ENCODE measurements at places on chromosomes 16 and 17.

DNA sequence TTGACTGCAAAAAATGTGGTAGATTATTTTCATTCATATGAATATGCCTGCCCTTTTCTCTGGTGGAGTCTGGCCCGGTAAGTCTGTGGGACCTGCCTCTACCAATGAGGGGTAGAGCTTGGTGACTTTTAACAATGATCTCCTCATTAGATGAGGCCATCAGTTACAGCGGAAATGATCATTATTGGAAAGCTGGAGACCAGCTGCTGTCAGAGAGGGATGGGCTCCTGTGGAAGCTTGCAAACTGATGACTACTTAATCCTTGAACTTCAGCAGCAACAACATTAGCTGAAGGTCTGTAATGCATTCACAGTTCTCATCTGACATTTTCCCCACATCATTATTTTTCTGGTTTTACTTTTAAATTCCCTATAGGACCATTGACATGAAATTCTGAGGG lies 194.1 kb downstream of the CDH13 start:
- DNase-seq, result no peak

DNA sequence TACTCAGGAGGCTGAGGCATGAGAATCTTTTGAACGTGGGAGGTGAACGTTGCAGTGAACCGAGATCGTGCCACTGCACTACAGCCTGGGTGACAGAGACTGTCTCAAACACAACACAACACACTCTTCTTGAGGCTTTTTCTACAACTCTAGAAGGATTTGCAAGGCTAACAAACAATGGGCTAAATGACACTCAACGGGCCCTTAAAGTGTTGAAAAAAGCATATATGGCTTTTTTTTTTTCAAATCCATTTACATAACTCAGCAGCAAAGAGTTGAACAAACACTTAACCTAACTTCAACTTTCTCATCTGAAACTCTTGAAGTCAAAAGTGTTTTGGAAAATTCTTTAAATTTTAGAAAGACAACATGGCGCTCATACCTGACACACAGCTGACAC lies 22.3 kb downstream of the CDR2 start:
- DNase-seq, result no peak

DNA sequence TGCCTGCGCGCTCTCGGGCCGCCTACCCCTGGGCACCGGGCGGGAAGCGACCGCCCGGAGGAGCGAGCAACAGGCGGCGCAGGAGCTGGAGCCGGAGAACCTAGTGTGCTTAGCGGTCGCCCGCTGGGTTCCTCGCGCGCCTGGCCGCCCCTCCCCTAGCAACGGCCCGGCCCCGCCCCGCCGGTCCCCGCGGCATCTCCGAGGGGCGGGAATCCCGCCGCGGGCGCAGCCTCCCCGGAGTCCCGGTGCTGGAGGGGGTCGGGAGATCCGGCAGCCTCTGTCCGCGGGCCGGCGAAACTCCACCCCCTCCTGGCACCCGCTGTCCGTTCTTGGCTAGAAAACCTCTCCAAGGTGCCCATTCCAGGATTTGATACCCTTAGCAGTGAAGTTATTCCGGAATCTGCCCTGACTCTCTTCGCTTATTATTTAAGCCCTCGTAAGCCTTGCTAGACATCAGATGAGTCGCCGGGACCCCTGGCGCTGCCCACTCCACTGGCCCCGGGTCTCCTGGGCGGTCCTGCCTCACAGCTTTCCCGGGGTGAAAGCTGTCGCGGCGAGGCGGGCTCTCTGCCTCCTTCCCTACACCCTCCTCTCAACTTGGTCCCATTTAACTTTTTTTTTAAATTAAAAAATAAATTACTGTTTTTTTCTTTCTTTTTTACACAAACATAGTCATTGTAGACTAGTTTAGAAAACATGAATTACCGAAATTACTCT lies at the start of gene RPRML:
Gene RPRML (minus strand): TSS at position 107 of the 717 bp plus-strand sequence. CDS start 246 bp downstream, outside the sequence.
- no peak for DNase-seq

DNA sequence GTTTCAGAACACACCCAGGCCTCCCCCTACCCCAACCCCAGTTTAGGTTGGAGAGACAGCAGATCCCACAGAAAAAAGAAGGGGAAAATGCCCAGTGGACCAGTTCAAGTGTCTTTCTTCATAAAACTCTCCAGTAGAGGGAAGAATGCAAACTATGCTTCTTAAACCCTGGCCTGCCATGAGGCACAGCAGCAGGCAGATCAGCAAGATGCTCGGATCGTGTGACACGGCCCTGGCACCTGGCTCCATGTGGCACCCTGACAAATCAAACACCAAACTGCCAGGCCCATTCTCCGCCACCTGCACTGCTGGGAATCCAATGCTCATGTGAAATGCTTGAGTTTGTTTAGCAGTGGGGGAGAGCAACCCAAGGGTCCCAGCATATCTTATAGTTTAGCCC lies 166.8 kb downstream of the SOX9 start:
- no peak for DNase-seq

DNA sequence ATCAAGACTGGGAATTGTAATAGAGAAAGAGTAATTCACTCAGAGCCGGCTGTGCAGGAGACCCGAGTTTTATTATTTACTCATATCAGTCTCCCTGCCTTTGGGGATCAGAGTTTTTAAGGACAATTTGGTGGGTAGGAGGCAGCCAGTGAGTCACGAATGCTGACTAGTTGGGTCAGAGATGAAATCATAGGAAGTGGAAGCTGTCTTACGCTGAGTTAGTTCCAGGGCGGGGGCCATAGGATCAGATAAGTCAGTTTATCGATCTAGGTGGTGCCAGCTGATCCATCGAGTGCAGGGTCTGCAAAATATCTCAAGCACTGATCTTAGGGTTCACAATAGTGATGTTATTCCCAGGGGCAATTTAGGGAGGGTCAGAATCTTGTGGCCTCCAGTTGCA lies 20.2 kb upstream of the GUCY2D start:
- DNase-seq, result peak; percentile 48

DNA sequence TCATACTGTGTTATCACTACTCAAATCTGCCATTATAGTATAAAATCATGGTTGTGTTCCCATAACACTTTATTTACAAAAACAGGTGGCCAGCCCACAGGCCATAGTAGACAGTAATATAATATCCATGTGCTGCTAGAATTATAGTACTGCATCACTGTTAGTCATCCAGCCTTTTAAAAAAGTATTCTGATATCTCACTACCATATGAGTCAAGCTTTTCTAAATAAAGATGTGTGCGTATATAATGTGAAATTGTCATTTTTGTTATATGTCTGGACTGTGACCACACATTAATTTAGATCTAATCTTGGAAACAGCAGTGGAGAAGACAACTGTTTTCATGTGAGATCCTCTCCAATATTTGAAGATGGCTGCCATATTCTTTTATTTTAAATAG lies 1049.1 kb upstream of the GOT2 start:
- no peak for DNase-seq

DNA sequence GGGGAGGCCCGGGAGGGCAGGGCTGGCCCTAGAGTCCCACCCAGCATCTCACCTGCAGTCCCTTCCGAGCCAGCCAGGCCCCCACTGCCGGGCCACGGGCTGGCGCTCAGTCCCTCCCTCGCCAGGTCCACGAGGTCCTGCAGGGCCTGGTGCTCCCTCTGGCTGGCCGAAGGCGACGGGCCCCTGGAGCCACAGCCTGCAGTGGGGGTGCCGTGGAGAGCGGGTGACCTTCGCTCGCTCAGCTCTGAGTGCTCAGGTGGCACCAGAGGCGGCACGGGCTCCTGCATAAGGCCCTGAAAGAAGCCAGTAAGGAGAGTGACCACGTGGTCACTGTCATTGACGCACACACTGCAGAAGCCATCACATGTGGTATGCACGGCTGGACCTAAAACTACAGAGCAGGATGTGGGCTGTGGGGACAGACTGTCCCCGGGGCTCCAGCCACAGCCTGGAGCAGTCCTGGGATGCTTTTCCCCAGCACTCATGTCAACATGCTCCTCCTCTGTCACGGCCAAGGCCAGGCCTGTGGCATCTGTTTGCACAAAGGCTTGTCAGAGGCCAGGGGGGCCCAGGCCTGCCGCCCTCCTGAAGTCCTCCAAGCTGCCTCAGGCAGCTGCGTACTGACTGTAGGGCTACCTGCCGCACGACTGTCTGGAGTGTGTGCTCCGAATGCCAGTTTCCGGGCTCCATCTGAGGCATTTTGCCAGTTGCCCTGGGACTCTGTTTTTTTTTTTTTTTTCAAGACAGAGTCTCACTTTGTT lies 15.1 kb downstream of the SLX4 start:
- DNase-seq, result no peak

DNA sequence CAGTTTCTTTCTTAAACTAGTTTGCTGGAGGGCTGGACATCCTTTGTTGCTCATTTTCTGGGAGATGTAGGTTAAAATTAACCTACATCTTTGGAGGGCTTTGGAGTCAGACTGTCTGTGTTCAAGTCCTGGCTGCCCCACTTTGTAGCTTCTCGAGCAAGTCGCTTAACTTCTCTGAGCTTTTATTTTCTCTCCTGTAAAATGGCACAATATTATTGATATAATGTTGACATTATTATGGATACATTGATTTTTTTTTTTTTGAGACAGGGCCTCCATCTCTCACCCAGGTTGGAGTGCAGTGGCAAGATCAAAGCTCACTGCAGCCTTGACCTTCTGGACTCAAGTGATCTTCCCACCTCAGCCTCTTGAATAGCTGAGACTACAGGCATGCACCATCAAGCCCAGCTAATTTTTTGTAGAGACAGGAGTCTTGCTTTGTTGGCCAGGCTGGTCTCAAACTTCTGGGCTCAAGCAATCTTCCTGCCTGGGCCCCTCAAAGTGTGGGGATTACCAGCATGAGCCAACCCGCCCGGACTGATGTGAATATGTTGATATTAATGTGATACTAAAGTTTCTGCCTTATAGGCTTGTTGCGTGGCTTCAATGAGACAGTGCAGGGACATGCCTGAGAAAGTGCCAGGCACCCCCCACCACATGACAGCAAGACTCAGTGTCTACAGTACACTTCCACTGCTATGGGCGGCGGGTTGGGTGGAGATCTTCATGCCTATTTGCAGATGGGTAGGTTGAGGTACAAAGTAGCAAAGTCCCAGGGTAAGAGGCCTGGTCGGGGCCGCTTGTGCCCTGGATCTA lies 31.6 kb upstream of the RMI2 start:
- no peak for DNase-seq

- peak; percentile 42 for DNase-seq
These were observed 1.5 kb upstream of the TTYH2 start for GRCh38 chr17:74211912-74212208.

DNA sequence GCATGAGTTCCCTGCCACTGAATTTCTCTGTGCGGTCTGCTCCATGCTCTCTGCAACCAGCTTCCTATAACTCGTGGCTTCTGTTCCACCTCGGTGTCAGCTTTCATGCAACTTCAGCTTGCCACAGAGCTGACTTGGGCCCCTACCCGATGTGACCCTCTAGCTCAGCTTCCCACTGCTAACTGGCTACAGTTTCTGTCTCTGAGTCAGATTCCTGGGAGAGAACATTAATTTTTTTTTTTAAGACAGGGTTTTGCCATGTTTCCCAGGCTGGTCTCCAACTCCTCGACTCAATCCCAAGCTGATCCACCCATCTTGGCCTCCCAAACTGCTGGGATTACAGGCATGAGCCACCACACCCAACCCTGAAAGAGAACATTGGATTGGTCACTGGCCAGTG lies 35.5 kb upstream of the PSMD7 start:
- DNase-seq, result no peak

- peak; percentile 74 for DNase-seq
These were observed 12.6 kb downstream of the KCTD2 start for GRCh38 chr17:75059369-75060345.

DNA sequence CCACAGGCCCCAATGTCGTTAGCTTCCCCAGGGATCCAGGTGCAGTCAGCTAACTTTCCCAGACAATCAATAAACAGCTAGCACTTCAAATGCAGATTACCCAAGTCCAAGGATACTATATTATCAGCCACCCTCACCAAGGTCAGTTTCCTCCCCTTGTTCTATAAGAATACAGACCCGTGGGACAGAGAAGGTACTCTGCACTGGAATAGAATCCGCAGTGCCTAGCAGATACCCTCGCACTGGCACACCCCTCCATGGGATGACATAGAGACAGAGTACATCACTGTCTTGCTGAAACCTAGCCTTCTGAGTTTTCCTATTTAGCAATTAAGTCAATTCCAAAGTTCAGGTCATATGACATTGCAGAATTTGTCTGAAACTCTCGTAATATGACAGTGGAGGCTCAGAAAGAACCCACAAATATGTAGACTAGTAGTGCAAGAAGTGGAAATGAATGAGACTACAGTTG lies 40.0 kb upstream of the ABCA10 start:
- no peak for DNase-seq

DNA sequence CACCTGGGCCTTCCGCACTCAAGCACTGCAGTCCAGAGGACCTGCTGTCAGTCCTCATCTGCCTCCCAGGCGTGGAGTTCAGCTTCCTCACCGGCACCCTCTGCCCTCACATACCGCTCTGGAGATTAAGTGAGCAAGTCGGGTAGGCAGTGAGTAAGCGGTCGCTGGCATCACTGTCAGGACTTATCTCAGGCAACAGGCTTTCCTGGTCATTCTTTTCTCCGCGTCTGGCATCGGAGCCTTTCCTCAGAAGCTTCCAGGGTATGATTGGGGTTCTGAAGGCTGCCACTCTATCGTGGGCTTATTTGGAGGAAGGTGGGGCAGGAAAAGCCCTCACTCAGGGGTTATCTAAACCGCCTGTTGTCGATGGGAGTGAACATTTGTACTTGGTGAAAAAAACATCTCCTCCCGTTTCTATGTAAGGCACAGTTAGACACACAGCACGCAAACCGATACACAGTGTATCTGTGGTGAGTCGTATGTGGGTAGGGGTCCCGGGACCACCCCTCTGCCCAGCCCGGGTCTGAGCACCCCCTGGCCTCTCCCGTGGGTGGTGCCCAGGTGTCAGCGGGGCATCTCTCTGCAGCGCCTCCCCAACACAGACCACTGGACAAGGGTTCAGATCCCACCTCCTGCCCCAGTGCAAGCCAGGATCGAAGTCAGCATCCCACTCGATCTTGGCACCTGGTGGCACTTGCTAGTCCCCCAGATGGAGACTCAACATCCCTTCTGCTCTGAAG lies 92.5 kb upstream of the PLCG2 start:
- DNase-seq, result no peak

DNA sequence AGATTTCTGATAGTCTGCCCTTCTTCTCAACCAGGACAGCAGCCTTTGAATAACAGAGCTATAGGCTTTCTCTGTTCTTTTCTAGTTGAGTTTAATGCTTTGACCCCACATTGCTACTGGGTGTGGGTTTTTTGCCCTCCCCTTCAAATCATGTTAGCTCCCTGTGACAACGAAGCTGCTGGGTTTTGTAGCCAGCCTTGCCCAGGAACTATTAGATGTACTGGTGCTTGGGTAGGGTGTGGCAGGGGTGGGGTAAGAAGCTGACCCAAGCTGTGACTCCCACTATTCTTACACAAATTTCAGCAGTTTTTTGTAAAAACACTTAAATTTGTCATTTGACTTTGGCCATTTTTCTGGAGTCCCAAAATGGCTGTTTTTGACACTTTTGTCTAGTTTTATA lies 69.7 kb downstream of the NLK start:
- DNase-seq, result no peak

All from MV-4-11 (cell line).